ENCODE measurements at places on chromosomes 2 and 18. TPM values are rescaled to one million over a fixed set of nuclear protein-coding genes. Genes with fewer than 3 reads are reported as not detected.

CDH20 gene
- 1.4 TPM for total RNA-seq

ZNF397 gene
- 16.2 TPM for total RNA-seq

ATOH8 gene
- 25.1 TPM for total RNA-seq

CTAGE1 gene
- not detected for total RNA-seq

SKOR2 gene
- total RNA-seq, result not detected

SERPINB11 gene
- total RNA-seq, result not detected

RAB10 gene
- 171 TPM for total RNA-seq

VWA3B gene
- not detected for total RNA-seq

FAM110C gene
- 14.0 TPM for total RNA-seq

ADRA2B gene
- total RNA-seq, result 0.97 TPM

ACTG2 gene
- total RNA-seq, result 26.7 TPM

KLHL29 gene
- total RNA-seq, result 30.8 TPM

COL6A3 gene
- 79.2 TPM for total RNA-seq

DOK6 gene
- total RNA-seq, result 0.80 TPM

KIF1A gene
- 2.9 TPM for total RNA-seq

FHOD3 gene
- 17.8 TPM for total RNA-seq

MATN3 gene
- 0.76 TPM for total RNA-seq

CCDC88A gene
- 10.6 TPM for total RNA-seq
